ENCODE measurements at places on chromosomes 3 and 15. TPM values are rescaled to one million over a fixed set of nuclear protein-coding genes. Genes with fewer than 3 reads are reported as not detected.
A peak's percentile ranks its signal among the peaks of the same experiment; 100 is the strongest.

The PATL2 gene
- 0.31 TPM for total RNA-seq

The NRG4 gene
- total RNA-seq, result 0.76 TPM

The RAB6B gene
- 6.7 TPM for total RNA-seq

The BOC gene
- 10.8 TPM for total RNA-seq

The ZNF502 gene
- total RNA-seq, result 4.6 TPM

The DUOX1 gene
- total RNA-seq, result 1.2 TPM

The SCN5A gene
- total RNA-seq, result 0.38 TPM

The SLITRK3 gene
- total RNA-seq, result 0.10 TPM

The DNAJA4 gene
- 1.2 TPM for total RNA-seq

The C3orf22 gene
- total RNA-seq, result not detected

The SPESP1 gene
- total RNA-seq, result not detected

DNA sequence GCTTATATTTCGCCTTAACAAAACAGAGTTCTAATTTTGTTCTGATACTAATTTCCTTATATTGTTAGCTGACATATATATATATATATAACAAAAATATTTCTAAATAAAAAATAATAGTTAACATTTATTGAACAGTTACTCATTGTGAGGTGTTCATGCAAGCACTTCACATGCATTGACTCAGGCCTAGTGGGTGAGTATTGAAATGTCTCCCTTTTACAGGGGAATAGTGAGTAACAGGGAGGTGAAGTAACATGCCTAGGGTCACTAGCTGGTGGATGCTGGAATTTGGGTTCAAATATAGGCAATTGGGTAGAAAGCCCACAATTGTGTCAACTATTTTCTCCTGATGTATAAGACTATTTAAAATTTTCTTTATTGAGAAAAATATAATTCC lies 102.6 kb upstream of the ZPLD1 start:
- ATAC-seq, result no peak

GRCh38 chr15:45701108-45701507 lies 66.3 kb downstream of the SQOR start:
- ATAC-seq, result no peak

- no peak for ATAC-seq
Observed at GRCh38 chr3:59914251-59914650, 864.4 kb upstream of the CFAP20DC start.

GRCh38 chr3:103112273-103112672 lies 677.5 kb downstream of the ZPLD1 start:
- ATAC-seq, result no peak

GRCh38 chr15:95975212-95975611 lies 355.3 kb upstream of the NR2F2 start:
- ATAC-seq, result no peak

DNA sequence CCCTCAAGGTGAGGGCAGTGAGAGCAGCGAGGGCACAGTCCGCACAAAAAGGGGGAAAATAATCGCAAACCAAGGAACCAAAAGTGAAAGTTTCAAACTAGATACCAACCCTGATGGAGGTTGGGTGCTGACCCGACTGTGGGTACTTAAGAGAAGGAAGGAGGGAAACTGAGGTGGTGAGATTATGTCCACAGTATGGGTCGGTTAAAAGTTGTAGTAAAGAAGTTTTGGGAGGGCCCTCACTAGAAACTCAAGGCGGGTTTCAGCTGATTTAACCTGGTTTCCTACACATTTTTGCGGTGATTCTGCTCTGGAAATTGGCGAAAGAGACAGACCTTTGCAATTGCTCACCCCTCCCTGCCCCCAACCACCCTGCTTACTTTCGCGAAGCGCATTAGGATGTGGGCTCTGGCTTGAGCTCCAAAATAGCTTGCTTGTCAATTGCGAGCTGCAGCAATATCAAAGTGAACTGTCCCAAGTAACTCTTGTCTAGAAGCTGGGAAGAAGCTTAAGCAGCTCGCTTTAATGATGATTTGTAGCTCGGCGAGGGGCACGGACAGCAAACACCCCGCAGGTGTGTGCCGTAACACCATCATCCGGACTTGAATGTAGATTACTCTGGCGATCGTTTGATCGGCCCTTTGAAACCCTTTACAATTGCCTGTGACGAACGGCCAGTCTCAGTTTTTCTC lies 15.8 kb downstream of the SOX2 start:
- no peak for ATAC-seq

DNA sequence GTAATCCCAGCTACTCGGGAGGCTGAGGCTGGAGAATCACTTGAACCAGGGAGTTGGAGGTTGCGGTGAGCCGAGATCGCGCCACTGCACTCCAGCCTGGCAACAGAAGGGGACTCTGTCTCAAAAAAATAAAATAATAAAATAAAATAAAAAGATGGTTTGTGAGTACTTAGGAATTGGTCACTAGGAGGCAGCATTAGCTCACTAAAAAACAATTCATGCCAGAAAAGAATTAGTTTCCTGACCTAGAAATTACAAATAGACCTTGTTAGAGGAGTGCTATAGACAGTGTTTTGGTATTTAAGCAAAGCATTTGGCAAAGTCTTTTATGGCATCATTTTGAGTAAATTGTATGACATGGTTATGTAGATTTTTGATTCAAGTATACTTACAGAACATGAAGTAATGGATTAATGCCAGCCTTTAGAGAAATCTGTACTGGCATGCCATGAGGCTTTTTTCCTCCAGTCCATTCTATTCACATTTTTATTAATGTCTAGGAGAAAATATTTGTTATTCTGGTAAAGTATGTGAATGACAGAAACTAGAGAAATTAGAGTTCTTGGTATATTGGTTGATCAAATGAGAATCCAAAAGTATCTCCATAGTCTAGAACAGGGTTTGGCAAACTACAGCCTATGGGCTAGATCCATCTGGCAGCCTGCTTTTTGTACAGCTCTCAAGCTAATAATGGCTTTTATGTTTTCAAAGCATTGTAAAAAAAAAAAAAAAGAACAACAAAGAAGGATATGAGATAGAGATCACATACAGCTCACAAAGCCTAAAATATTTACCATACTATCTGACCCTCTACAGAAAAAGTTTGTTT lies 81.6 kb downstream of the LRRC49 start:
- no peak for ATAC-seq

- no peak for ATAC-seq
Observed at GRCh38 chr15:69414701-69415167, 585 bp downstream of the KIF23 start.

DNA sequence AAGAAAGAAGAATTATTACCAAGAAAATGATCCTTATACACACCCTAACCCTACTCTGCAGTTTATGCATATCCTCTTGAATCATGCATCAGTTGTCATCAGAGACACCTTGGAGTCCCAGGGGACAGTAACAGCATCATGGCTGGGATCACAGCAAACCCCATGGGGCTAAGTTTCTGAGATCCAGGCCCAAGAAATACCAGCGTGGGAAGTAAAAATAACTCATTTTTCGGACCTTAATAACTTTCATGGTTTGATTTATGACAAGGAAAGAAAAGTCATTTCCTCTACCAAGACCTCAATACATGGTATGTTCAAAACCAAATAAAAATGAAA lies 38.8 kb upstream of the B3GNT5 start:
- no peak for ATAC-seq

- ATAC-seq, result peak; percentile 24
Observed at GRCh38 chr15:70486451-70487386, 276.6 kb downstream of the UACA start.

DNA sequence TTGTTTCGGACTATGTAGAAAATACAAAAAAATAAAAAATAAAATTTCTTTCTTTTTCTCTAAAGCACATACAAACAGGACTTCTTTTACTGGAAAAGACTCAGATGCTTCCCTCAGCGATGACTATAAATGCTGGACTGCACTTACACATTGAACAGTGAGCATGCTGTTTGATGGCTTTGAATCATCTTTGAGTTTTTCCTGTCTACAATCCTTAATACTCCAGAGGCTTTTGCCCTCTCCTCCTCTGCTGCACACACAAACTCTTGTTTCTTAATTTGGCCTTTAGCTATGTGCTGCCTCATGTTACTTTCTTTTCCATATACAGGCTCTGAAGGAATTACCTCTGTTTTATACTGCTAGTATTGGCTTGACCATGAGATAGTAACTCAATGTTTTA lies 575.1 kb downstream of the EPHA3 start:
- no peak for ATAC-seq

DNA sequence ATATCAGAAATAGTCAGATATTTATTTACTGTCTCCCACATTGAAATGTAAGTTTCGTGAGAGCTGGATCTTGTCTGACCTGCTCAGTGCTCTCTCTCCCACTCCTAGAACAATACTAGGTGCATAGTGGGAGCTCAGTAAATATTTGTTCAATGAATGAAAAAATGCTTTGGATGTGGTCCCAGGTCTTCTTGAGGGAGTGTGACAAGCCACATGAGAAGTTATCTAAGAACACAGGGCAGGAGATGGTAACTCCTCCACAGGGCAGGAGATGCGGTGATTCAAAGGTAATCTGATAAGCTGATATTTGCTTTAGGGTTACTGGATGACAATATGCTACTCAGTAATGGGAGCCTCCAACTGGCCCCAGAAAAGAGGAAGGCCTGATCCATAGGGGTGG lies 25.8 kb upstream of the PLA2G4E start:
- ATAC-seq, result no peak

- no peak for ATAC-seq
Observed at GRCh38 chr3:118505784-118506183, 528.9 kb downstream of the IGSF11 start.

DNA sequence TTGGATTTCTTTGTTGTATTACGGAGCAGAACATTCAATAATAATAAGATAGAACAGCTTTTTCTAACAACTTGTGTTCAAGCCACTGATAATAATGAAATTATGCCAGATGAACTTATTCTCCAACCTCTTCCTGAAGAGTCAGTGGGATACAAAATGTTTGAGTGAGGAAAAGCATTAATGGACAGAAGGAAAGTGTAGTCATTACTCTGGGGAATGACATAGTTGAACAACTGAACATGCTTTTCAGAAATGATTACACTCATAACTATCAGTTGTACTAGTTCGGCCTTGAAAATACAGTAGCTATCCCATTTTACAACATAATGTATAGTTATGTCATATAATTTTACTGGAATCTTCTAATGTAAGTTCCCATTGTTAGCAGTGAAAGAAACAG lies 55.9 kb downstream of the ALCAM start:
- no peak for ATAC-seq

DNA sequence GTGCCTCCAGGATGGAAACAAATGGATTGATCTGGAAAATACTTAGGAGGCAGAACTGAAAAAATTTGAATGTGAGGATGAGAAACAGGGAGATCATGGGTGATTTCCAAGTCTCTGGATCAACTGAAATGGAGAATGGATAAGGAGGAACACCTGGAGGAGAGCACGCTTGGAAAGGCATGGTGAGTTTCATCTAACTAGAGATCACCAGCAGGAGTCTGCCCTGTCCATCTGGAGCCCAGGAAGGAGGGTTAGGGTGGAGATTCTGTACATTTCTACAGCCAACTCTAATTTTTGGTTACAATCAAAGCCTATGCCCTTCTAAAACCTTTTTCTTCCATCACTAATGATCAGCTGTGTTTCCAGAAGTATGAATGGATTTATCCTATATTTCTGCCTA lies 995.9 kb upstream of the CFAP20DC start:
- no peak for ATAC-seq

GRCh38 chr3:195153653-195154052 lies 117.3 kb downstream of the XXYLT1 start:
- no peak for ATAC-seq

DNA sequence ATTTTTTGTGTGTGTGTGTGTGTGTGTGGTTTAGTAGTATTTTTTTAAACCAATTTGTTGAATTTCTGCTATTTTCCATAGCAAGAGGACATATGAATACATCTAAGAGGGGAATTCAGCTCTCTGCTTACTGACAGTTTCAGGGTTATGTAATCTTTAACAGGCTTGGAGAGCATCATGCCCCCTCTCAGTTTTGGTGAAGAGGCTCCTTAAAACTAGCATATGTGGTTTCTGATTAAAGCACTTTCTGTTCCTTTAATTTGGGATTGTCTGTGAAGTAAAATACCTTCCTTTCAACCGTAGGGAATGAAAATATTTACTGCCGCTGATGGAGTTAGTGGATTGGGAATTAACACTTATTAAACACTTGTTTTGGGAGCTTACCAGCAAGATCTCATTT lies 19.4 kb upstream of the NFKBIZ start:
- ATAC-seq, result no peak

DNA sequence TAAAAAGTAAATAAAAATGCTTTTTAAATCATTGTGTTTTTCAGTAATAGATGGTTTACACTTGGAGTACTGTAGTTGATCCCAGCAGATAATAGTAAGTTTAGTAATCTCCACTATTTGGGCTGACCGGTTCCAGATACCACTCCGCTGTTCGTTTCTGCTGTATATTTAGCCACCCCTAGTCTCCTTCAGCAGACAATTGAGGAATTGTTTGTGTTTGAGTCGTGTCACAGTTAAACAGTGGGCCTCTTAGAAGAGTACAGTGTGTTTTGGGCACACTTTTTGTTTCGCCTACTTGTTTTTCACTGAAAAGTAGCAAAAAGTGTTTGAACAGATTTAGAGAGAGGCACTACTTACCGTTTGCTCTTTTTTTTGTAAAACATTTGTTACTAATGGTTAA lies 33.2 kb downstream of the PAK2 start:
- no peak for ATAC-seq

- no peak for ATAC-seq
Observed at GRCh38 chr3:12509466-12509865, 25.2 kb downstream of the TSEN2 start.

DNA sequence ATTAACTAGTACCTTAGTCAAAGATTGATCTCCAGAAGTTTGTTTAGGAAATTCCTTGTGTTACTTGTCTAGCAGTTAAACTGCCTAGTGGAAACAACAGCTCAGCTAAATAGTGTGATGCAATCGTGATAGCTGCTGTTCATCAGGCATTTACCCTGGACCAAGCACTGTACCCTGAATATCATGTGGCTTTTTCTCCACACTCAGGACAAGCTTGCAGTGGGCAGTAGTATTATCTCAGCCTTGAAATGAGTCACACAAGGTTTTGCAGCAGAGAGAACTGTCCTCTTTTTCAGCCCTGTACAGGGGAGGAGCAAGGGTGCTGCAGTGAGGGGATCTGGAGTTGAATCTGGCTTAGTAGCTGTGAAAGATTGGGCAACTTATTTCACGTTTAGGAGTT lies 208.4 kb downstream of the TP63 start:
- ATAC-seq, result peak; percentile 94

GRCh38 chr15:30046430-30046829 lies 36.3 kb upstream of the GOLGA8J start:
- ATAC-seq, result no peak

DNA sequence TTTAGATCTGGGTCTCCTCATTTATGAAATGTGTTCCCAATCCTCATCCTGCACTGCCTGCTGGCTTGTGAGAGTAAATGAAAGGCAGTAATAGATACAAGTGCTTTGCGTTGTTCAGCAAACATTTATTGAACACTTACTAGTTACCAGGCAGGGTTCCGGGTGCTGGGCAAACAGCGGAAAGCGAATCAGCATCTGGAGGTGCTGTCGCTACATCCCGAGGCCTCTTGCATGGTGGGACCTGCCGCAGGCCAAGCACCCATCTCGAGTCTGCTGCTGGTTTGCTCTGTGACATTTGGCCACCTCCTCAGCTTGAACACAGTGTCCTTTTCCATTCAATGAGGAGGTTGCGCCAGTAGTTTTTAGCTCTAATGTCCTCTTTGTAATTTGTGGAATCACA lies 24.8 kb downstream of the TRAK1 start:
- ATAC-seq, result no peak

Measured in motor neuron (in vitro differentiated cells).